ENCODE measurements at places on chromosomes 1 and 21. TPM values are rescaled to one million over a fixed set of nuclear protein-coding genes. Genes with fewer than 3 reads are reported as not detected.

ADAMTSL4 gene
- 99.6 TPM for total RNA-seq

ZBTB21 gene
- 12.6 TPM for total RNA-seq

GRCh38 chr1:38135625-38136414 lies 89.2 kb upstream of the POU3F1 start:
- DNase-seq: no peak

GRCh38 chr21:41830764-41831452 lies 48.2 kb downstream of the PRDM15 start:
- DNase-seq: no peak

All from posterior vena cava (tissue), 2 donors.